Sigmoid colon (tissue), 7 donors: ENCODE measurements at places on chromosomes 13 and 19. TPM values are rescaled to one million over a fixed set of nuclear protein-coding genes. Genes with fewer than 3 reads are reported as not detected.

DNA sequence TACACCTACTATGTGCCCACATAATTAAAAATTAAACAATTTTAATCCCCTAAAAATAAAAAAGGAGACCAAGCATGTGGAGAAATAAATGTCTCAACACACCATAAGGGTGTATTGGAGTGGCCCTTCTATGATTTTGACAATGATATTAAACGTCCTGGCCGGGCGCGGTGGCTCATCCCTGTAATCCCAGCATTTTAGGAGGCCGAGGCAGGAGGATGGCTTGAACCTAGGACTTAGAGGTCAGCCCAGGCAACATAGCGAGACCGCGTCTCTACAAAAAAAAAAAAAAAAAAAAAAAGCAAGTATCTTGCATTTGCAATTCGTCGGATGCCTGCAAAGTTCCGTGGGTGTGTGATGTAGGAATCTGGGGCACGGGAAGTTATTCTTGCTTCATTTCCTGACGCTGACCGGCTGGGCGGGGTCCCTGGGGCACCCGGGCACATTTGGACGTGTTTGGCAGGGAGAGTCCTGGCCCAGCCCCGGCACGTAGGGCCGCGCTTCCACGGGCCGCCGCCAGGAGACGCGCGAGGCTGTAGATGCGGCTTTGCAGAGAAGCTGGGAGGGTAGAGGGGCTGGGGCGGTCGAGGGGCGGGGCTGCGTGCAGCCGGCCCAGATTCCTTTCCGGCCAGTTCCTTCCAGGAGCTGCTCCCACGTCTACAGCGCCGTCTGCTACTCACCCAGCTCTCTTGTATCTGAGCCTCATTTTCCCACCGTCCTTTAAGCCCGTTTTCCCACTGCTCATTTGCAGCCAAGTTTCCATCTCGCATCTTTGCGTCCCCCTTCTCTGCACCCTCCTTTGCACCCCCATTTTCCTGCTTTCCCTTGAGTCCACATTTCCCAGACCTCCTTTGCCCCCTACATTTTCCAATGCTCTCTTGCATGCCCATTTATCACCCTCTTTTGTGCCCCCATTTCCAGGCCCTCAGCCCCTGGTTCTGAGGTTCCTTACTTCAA, 2.2 kb upstream of the TSPAN16 start:
- peak overlapping the region; percentile 34 for H3K4me3 ChIP-seq
- H3K4me1 ChIP-seq: peaks cover 10% of the 10 kb centered on the region
- no peaks in the 10 kb centered on the region for H3K36me3 ChIP-seq
- H3K27me3 ChIP-seq: no peaks in the 10 kb centered on the region
- DNase-seq: peak; percentile 96
- H3K27ac ChIP-seq: peak overlapping the region; percentile 40

GRCh38 chr13:61383111-61383510, 32.5 kb downstream of the PCDH20 start:
- DNase-seq: no peak
- no peak overlapping the region for H3K27ac ChIP-seq
- no peaks in the 10 kb centered on the region for H3K4me1 ChIP-seq

DNA sequence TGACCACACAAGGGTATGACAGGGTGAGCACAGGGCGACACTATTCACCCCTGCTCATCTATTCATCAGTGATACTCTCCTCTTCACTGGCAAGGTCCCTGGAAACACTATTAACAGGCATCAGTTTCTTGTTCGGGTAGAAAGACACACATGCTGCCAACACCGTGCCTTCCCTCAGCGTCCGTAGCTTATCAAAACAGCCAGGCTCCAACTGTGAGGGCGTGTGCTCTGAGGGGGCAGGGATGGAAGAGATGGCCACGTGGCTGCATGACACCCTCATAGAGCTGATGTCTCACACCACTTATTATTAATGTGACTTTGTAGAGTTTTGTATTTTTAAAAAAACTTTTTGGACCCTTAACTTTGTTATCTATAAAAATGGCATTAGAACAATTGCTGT, 160.3 kb downstream of the ITGBL1 start:
- no peaks in the 10 kb centered on the region for H3K4me1 ChIP-seq
- no peaks in the 10 kb centered on the region for H3K27me3 ChIP-seq
- H3K27ac ChIP-seq: no peak overlapping the region
- H3K4me3 ChIP-seq: no peak overlapping the region
- no peaks in the 10 kb centered on the region for H3K36me3 ChIP-seq

- no peak for DNase-seq
- no peak overlapping the region for H3K27ac ChIP-seq
Measured at GRCh38 chr13:74977498-74977897, 504.5 kb downstream of the TBC1D4 start.

GRCh38 chr13:64020126-64020525, 2604.5 kb upstream of the PCDH20 start:
- no peaks in the 10 kb centered on the region for H3K36me3 ChIP-seq
- H3K27me3 ChIP-seq: no peaks in the 10 kb centered on the region
- H3K4me1 ChIP-seq: no peaks in the 10 kb centered on the region

The PODNL1 gene
- not detected for total RNA-seq

The PSG7 gene
- not detected for total RNA-seq

The CYP2A7 gene
- total RNA-seq: not detected

The PNPLA6 gene
- total RNA-seq: 47.9 TPM

DNA sequence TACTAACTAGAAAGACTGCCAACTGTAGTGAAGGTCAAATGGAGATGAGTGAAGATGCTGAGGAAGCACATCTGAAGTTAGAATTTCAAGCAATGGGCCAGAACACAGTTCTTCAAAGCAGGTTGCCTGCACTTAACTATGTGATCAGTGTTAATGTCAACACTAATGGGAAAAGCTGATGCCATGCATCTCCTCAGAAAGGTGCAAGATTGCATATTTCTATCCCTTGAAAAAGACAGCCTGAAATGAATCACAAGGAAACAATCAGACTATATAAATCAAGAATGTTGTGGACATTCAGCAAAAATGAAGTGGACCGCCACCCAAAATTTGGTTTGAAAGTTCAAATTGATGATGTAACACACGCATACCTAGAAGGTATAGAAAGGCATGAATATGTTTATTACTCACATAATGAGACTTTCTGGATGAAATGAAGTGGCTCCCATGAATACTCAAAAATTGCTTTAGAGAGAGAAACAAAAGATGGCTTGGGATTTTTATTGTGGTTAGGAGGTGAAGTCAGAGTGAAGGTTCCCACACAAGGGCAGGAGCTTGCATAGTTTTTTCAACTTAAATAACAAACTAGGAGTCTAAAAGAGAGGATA, 522.4 kb downstream of the KCTD12 start:
- H3K4me1 ChIP-seq: no peaks in the 10 kb centered on the region
- DNase-seq: no peak
- H3K27me3 ChIP-seq: no peaks in the 10 kb centered on the region
- no peak overlapping the region for H3K4me3 ChIP-seq
- H3K36me3 ChIP-seq: no peaks in the 10 kb centered on the region

The SLC35E1 gene
- total RNA-seq: 23.9 TPM

- H3K27me3 ChIP-seq: no peaks in the 10 kb centered on the region
- DNase-seq: no peak
- no peak within 1 kb of the TSS for H3K27ac ChIP-seq
- no peaks in the 10 kb centered on the region for H3K4me1 ChIP-seq
- H3K36me3 ChIP-seq: no peaks in the 10 kb centered on the region
Measured at GRCh38 chr19:46124638-46125115, at the start of gene IGFL3. IGFL3 (minus strand) TSS chr19:46124688; CDS start chr19:46124649, 39 bp downstream.

The MBD3L4 gene
- total RNA-seq: not detected

GRCh38 chr19:18665771-18666202, 17.7 kb upstream of the CRTC1 start:
- peak overlapping the region; percentile 81 for H3K27ac ChIP-seq
- peaks cover 34% of the 10 kb centered on the region for H3K4me1 ChIP-seq
- no peaks in the 10 kb centered on the region for H3K27me3 ChIP-seq
- peaks cover 28% of the 10 kb centered on the region for H3K36me3 ChIP-seq
